Urinary bladder (tissue), 4 donors: ENCODE measurements at places on chromosomes 7 and 10. TPM values are rescaled to one million over a fixed set of nuclear protein-coding genes. Genes with fewer than 3 reads are reported as not detected.

GRCh38 chr7:3975371-3975770, 674.3 kb downstream of the SDK1 start:
- DNase-seq = no peak

DNA sequence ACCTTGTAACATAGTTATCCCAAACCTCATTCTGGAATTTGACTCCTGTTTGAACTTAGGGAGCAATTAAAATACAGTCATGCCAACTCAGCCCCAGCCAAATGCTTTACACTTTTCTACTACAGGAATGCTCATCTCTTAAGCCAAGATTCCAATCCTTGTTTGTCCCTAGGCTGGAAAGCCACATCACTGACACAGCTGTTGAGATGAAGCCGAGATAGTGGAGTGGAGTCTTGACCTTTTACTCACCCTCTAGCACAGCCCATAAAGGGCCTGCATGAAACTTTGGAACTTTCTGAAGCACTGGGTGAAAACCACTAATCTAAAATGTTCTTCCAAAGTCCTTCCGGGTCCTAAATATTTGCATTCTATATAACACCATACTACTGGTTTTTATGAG, 247.3 kb downstream of the ETV1 start:
- DNase-seq = no peak

DNA sequence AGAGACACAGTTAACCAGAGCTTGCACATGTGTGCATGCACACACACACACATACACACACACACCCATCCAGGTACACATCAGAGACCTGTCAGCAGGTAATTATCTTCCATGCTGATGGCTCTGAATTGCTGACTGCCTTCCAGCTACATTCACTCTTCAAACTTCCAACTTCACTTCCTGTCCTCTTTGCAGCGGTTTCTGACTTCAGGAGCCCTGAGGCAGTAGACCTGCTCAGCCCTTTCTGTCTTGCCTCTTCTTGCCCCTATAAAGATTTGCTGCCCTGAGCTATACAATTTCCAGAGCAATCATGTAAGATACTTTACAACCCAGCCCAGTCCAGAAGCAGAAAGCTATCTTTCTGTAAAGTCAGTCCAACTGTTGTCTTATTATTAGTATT, 310.2 kb downstream of the FGFR2 start:
- no peak for DNase-seq

Gene METTL27
- 2.9 TPM for total RNA-seq

DNA sequence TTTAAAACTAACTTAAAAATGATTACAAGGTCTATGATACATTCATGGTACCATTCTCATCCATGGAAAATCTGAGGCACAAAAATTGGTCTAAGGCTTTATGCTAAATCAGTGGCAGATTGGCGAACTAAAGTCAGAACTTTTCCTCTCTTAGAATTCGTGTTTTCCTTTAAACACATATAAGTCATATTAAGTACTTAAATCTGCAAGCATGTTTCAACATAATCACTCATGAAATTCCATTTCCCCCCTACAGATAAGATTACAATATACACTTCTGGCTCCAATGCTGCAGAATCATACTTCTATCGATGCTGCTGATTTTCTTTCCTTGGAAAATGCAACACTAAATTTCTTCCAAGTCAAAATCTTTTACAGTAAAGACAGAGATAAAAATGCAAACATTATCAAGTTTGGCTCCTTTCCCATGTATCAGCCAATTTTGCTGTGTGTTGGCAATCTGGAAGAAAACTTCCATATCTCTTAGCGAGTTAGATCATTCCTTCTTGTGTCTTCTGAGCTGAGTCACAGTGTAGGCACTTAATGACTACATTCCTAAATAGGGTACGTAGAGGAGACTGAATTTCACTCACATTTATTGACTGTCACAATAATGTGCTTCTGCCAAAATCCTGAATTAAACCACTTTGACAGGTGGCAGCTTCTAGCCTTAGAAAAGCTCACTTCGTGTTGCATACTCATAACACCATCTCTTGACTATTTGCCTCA, 76.4 kb upstream of the LRRC17 start:
- peak; percentile 33 for DNase-seq
